ENCODE measurements at places on chromosomes 3 and 15.

DNA sequence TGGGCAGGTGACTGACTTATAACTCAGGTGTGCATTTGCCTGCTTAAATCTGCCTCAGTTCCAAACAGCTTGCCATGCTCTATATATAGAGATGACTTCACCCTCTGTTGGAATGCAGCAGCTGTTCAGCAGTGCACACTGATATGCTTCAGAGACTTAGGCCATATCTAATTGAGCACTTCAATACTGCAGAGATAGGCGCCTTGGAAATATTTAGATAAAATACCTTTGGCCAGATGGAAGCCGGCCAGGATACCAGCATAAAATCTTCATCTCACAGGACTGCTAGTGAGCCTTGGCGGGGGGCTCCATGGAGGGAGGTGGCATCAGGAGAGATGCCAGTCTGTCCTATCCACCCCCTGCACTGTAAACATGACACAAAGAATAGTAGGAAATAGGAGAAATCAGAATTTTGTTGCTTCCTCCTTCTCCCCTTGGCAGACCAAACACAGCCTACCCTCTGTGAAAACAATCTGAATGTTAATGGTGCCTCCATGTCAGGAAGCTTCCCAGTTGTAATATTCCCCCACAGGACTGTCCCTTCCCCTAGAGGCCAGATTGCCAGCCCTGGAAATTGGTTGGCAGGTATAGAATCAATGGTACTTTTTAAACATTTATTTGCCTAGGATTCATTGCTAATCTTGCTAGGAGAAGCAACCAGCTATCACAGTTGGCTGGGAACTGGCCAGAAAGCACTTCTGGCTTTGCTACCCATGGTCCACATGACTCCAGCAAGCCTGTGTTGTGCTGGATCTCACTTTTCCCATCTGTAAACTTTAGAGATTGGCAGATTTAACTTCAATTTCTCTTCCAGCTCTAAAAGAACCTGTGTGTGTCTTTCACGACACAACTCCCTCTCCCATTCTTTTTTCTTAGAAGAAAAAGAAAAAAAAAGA lies 215.5 kb upstream of the KCNMB2 start:
- no peak for DNase-seq

DNA sequence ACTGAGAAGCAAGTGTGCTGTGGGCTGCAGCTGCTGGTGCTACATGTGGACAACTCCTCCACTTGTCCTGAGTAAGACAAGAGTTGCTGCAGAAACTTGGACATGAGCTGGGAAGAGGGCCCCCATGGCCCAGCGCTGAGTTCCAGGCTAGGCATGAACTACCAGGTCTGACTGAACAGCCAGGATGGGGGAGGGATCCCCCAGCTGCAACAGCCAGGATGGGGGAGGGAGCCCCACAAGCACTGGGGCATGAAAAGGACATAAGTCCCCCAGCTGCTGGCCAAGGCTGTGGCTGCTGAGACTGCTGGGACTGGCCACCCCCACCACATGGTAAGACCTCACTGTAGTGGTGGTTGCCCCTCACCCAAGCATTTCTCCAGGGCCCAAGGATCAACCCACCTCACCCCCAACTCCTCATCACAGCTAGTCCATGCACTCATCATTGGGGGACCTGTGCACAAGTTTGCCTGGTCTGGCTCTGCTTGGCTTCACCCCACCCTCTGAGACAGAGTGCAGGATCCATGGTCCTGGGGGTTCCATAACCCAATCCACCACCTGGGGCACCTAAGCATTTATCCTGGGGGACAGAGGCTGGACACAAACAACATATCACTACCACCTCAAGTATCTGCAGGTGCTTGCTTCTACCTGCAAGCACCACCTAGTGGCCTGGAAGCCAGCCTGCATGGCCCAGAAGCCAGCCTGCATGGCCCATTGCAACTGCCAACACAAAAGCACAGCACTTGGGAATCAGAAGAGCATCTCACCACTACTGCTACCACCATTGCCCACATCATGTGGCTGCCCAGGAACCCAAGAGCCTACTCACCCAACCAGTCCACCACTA lies 84.5 kb upstream of the STT3B start:
- peak; percentile 15 for DNase-seq

- DNase-seq, result no peak
Observed at GRCh38 chr15:51494411-51495314, 127.9 kb downstream of the DMXL2 start.

- no peak for DNase-seq
Observed at GRCh38 chr3:12405432-12406272, 78.6 kb upstream of the TSEN2 start.

DNA sequence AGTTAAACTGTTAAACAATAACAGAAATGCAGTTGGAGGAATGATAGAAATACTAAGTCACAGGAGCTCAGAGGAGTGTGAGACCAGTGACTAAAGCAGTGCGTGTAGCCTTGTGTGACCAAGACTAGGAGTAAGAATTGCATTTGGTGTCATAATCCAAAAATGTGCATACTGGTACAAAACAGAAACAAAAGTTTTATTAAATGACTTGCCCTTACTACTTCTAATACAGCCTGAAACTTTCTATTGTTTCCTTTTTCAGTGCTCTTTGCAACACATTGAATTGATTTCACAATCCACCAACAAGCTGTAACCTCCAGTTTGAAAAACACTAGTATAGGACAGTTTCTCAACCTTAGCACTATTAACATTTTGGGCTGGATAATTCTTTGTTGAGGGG lies 17.1 kb downstream of the SNX1 start:
- DNase-seq, result no peak

GRCh38 chr3:167650459-167650858 lies 3.3 kb downstream of the WDR49 start:
- no peak for DNase-seq

DNA sequence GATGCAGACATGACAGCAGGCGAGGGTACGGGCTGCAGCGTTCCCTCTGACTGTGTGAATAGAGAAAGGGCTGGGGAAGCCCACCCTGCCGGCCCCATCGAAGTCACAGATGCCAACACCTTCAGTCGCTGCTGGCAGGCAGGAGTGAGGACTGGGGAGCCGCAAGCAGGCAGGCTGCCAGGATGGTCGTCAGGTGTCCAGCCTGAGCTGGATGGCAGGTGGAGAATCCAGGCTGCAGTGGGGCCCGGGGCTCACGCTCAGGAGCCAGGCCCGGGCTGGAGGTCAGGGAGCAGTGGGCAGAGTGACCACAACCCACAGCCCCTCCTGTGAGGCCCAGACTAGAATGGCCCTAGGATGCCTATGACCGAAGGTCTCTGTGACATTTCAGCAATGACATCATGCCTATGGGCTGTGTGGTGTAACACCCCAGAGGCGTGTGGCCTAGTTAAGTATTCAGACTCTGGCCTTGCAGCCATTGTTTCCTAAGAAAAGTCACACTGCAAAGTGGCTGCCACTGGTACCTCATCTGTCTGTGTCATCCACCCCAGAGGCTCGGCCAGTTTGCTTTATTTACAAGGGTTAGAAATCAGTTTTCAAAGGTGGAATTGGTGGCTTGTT lies 15.7 kb downstream of the PRR23E start:
- DNase-seq, result no peak

- no peak for DNase-seq
Observed at GRCh38 chr3:16069149-16069922, 105.1 kb upstream of the GALNT15 start.

DNA sequence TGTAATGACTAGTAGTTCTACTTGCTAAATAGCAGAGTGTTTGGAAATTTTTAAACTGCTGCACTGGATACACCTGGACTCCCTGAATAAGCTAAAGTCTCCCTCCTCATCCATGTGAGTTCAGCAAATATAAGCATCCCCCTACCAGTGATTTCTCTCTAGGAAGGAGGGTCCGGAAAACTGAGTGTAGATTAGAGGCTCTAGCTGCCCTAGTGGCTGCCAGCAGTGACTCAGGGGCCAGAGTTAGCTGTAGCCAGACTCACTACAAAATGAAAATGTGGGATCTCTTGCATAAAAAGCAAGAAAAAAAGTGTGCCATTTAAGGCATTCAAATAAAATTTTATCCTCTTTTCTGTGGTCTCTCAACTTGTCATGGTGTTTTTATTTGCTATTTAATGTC lies 485.0 kb upstream of the ATP11B start:
- no peak for DNase-seq

- no peak for DNase-seq
Observed at GRCh38 chr3:49170744-49171118, 667 bp upstream of the KLHDC8B start.

DNA sequence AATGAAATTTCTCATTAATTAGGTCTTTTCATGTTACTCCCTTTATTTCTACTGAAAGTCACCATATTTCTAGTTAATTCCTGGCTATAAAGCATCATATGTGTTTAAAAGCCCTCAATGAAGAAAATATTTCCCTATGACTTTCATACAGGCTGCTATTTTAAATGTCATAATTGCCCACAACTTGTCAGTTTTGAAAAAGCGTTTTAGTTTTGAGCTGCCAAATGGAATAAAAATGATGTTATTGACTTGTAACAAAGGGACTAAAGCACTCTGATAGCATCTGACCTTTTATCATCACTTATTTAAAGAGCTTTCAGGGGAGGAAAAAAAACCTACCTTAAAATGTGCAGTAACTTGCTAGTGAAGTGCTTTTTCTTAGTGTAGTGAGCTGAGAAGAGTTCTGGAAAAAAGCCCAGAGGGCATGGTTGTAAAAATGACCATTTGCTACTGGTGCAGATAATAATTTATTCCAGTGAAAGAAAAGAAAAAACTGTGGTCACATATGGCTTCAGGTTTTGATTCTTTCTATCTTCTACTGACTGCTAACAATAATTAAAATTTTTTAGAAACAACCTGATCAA lies 877.2 kb downstream of the CADM2 start:
- DNase-seq, result no peak

DNA sequence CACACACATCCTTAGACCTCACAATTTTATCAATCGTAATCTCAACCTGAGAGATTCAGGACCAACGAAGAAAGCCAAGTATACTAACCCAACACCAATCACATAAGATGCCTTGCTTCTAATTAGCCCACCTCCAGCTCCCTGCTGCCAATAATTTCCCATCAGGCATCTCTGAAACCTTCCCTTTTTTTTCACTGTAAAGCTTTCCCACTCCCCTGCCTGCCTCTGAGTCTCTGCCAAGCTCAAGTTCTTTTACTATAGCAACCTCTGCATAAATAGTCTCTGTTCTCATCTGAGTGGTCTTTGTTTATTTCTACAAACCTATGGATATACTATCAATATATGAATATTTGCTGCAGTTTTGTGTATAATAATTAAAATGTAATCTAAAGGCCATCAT lies 86.5 kb downstream of the PIK3CB start:
- DNase-seq, result no peak

GRCh38 chr3:29203851-29204250 lies 77.0 kb upstream of the RBMS3 start:
- no peak for DNase-seq

GRCh38 chr15:91807122-91807521 lies 46.4 kb upstream of the SLCO3A1 start:
- DNase-seq, result no peak

DNA sequence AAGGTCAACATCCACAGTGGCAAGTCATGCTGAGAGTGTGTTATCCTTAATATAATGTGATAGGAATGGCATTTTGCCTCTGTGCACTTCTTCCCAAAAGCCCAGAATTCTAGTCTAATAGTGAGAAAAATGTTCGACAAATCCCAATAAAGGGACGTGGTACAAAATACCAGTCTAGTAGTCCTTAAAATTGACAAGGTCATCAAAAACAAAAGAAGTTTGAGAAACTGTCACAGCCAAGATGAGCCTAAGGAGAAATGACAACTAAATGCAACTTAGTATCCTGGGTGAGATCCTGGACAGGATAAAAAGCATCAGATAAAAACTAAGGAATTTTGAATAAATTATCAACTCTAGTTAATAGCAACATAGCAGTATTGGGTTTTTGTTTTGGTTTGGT lies 14.4 kb upstream of the ATP13A4 start:
- DNase-seq, result no peak

- DNase-seq, result no peak
Observed at GRCh38 chr3:3689601-3690375, 109.4 kb upstream of the LRRN1 start.

DNA sequence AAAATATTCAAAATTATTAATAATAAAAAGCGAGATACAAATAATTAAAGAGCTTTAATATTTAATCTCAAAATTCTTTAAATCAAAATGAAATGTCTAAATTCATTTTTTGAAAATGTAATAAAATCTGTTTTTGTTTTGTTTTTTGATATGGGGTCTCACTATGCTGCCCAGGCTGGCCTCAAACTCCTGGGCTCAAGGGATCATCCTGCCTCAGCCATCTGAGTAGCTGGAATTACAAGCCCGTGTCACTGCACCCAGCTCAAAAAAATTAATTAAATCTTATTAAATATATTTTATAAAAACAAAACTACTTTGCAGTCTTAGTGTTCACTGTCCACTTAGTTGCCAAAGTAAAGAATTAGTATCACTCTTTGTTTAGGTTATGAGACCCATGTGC lies 38.4 kb downstream of the FAH start:
- DNase-seq, result no peak

GRCh38 chr3:47096959-47097358 lies 67.0 kb downstream of the SETD2 start:
- DNase-seq, result no peak

- no peak for DNase-seq
Observed at GRCh38 chr3:183288117-183288516, 35.1 kb downstream of the B3GNT5 start.

DNA sequence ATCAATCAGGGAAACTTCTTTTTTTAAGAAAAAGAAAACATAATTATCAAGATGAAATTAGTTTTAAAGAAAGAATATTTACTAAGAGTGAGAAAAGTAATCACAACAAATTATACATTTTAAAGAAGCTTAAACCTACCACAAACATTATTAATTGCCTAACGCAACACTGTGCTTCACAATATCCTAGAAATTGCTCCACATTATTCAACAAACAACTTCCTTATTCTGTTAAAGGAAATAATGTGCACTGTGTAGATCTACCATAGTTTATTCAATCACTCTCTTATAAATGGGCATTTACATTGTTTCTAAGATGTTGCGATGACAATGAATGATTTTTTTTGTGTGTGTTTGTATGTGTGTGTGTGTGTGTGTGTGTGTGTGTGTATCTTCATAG lies 525.9 kb upstream of the KCNMB2 start:
- DNase-seq, result no peak

DNA sequence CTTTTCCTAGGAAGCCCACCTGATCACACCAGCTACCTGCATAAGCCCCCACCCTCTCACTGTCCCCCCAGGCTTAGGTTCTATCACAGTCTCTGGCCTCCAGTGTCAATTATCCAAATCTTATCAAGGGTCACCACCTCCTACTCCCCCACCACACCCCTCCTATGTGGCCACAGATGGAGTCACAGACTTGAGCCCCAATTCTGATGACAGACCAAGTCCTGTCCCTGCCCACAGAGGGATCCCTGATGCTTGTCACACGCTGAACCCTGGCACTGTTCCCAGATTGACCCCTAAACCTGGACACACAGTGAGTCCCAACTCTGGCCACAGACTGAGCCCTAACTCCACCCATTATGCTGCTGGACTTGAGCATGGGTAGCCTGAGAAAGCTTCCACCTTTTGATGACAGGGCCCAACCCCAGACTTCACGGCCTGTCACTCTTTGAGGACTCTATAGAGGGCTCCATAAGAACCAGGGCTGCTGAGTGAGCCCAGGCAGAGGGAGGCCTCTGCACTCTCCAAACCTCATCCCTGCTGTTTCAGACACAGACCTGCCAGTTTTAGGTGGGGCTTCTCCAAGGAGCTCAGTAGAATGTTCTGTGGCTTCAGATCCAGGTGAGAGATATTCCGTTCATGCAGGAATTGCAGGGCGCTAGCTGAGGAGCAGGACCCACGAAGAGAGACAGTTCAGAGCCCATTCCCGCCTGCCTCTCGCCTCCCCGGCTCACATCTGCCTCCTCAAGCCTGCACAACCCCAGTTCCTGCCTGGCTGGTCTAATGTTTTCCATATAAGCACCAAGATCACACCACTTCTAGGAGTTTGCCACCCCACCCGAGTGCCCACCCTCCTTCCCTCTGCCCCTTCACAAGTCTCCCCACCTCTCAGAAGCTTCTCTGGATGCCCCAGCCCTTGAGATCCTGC lies 1.8 kb downstream of the ULK3 start:
- no peak for DNase-seq

Measured in CD4-positive, alpha-beta memory T cell (primary cell).